ENCODE measurements at places on chromosomes 6 and 20.
A peak's percentile ranks its signal among the peaks of the same experiment; 100 is the strongest.

DNA sequence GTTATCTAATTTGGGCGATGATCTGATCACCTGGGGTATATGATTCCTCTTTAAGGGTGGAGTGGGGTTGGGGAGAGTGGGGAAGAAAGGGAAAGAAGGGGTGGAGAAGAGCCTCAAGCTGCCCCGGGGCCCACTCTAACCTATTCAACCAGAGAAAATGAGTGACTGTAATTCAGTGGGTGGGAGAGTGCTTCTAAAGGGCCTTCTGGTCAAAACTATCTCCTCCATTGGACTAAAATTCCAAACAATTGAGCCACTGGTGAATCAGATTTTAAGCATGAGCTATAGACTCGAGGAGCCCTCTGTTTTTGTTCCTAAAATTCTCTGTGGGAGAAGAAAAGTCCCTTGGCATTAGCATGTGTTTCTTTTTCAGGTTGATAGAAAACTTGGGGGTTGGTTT, 296.8 kb downstream of the CLIC5 start:
- no peak for DNase-seq

DNA sequence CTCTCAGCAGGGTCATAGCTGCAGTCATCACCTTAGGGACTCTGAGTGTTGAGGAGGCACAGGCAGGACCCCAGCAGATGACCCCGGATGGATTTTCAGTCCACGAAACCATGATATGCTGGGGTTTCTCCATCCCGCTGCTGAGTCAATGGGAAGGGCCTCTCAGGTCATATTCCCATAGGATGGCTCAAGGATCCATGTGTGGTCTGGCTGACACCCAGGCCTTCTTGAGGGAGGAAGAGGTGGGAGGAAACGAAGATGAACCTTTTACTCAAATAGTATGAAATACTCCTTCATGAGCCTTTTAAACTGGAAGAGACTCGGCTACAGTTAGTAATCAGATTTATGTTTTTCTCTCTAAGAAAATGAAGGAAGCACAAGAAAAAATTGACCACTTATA, 10.3 kb upstream of the RALY start:
- DNase-seq = no peak

GRCh38 chr6:105981002-105981887, 104.9 kb upstream of the PRDM1 start:
- no peak for DNase-seq

DNA sequence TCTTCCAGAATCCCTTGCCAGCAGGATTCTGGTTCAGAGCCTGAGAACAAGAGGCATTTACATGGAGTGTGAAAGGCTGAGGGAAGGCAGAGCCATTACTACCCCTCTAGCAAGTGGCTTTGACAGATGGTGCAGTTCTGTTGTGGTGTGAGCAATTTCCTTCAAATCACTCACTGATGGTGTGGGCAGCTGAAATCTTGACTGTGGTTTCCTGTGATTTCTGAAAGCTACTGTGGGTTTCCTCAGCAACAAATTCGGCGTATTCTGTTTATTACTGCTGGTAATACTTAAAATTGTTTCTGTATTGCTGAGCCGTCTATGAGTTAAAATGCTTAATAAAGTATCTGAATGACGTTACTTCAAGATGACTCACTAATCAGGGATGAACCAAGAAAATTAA, 181.5 kb upstream of the TCF21 start:
- DNase-seq = no peak

- no peak for DNase-seq
These were observed 28.1 kb downstream of the TOX2 start for GRCh38 chr20:43942667-43943285.

- DNase-seq = no peak
These were observed 9.2 kb upstream of the CGA start for GRCh38 chr6:87103977-87104601.

GRCh38 chr20:9140162-9140760, 71.4 kb downstream of the PLCB4 start:
- DNase-seq = no peak

DNA sequence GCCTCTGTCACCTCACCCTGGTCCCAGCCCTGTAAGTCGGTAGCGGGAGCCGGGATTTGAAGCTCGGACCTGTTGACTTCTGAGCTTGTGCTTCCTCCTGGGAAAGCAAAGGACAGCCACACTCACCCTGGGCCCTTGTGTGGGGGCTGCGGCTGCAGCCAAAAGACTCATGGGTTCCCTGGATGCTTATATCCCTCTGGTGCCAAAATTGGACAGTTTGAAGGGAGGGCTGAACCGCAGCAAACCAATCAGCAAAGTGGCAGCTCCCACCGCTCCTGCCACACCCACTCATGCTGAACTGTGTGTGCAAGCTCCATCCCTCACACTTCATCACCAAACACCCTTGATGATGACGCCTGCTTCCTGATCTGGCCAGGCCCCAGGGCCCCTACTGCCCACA, 3.9 kb upstream of the CCN5 start:
- no peak for DNase-seq

- no peak for DNase-seq
These were observed 166.3 kb downstream of the PHACTR1 start for GRCh38 chr6:12882761-12883290.

- no peak for DNase-seq
These were observed 181.3 kb upstream of the GMDS start for GRCh38 chr6:2426561-2427340.

DNA sequence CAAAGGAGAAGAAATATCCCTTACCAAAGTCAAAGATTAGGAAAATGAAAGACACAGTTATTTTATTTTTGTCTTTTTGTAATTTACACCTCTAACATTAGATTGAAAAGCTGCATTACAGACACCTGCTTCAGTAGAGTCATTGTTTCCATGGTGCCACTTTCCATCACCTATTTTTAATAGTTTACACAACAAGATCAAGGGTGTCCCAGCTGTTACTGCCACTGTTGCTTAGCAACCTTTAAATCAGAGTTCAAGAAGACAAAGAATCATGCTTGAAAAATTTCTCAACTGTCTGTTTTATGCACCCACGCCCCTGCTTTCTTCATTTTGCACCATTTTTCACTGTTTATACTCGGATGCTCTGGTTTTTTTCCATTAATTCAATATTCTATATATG, 668.2 kb upstream of the GJE1 start:
- no peak for DNase-seq

DNA sequence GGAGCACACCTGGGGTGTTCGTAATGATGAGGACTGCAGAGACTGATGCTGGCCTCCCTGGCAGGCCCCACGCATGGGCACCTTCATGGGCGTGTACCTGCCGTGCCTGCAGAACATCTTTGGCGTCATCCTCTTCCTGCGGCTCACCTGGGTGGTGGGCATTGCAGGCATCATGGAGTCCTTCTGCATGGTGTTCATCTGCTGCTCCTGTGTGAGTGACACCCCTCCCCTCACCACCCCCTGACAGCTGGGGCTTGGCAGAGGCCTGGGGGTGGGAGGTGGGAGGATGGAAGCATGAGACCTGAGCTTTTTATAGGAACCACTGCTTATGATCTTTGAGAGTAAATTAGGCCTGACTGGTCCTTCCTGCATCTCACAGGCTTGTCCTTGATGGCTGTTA, 6.7 kb downstream of the SLC12A5 start:
- DNase-seq = no peak

- DNase-seq = no peak
These were observed 326.5 kb downstream of the RNGTT start for GRCh38 chr6:88636871-88637270.

GRCh38 chr6:125307150-125307838, 5.5 kb upstream of the HDDC2 start:
- no peak for DNase-seq

DNA sequence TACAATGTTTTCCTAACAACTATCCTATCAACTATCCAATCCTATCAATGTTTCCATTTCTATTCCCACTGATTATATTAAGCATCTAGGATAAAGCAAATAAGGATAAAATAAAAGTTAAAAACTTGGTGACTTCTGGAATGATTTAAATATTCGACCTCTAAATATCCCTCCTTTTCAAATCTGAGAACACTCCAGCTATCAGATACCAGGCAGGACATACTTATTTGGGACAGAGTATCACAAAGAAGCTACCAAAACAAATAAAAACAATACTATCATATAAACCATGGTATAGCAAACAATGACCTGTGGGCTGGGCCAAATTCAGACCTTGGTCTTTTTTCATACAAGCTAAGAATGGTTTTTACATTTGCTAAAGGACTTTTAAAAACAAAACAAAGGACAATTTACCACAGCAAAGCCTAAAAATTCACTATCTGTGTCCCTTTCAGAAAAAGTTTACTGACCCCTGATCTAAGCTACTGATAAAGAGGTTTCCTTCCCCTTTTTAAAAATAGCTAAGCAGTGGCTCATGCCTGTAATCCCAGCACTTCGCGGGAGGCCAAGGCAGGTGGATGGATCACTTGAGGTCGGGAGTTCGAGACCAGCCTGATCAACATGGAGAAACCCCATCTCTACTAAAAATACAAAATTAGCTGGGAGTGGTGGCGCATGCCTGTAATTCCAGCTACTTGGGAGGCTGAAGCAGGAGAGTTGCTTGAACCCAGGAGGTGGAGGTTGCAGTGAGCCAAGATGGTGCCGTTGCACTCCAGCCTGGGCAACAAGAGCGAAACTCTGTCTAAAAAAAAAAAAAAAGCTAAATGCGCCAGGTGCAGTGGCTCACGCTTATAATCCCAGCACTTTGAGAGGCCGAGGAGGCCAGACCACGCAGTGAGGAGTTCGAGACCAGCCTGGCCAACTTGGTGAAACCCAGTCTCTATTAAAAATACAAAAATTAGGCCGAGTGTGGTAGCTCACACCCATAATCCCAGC, 6.0 kb downstream of the NUP153 start:
- no peak for DNase-seq

- DNase-seq = no peak
These were observed 350.4 kb downstream of the TENT5A start for GRCh38 chr6:81401970-81402690.

DNA sequence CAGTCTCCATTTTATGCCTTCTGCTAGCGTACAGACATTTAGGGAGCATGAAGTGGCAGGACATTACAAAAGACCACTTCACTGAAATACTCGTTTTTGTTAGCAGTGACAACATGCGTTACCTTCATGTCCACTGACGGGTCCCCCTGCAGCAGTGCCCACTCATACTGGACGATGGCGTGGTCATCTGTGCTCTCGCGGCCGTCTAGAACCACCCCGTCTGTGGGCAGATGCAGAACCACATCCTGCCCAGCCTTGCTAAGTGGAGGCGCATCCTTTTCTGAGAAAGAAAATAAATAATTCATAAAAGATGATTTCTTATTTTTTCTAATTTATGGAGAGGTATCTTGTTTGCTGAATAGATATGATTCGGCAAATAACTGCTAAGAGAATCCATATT, 11.3 kb downstream of the LRP11 start:
- DNase-seq = no peak

- DNase-seq = no peak
These were observed 1.9 kb upstream of the AP5S1 start for GRCh38 chr20:3818155-3819151.

- no peak for DNase-seq
These were observed 59.8 kb upstream of the MYL9 start for GRCh38 chr20:36481380-36482043.

DNA sequence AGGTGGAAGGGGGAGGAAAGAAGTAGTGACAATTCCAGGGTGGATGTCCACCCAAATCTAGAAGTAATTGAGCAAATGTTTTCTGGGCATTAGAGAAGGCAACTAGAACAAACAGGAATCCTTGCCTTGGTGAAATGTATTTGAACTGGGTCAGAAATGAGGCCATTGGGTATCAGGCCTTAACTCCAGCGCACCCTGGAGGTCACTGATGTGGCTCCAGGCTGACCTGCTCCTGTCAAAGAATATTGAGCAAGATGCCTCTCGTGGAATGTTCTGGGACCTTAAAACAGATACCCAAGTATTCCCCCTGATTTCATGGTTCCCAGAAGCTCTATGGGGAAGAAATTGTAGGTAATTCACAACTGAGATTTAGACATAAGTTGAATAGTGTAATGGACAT, 6.9 kb downstream of the HLA-DPB1 start:
- DNase-seq = no peak

DNA sequence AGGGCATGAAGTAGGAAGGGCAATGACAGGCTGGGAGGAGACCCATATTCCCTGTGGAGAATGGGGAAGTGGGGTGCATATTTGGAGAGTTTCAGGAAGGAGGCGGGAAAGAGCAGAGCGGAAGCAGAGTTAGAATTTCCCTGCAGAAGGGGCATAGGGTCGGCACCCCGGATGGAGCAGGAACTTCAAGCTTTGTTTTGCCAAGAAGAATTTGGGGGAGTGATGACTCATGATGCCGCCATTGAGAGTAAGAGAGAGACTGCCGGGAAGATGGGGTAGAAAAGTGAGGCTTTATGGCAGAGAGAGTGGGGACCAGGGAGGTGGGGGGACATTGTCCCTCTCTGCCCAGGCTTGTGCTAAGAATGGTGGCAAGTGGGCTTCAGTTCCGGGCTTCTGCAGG, 50.3 kb upstream of the EPB41L1 start:
- no peak for DNase-seq

DNA sequence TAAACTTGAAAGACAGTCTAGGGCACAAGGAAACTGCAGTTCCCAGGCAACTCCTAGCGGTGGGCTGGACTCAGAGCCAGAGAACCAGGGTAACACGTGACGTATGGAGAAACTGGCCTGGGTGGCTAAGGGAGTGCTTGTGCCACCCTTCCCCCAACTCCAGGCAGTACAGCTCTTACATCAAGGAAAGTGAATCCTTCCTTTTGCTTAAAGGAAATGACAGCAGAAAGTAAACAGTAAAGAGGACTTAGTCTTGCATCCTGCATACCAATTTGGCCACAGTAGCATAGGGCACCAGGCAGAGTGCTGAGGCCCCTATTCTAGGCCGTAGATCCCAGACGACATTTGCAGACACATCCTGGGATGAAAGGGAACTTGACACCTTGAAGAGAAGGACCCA, 322.8 kb downstream of the CD109 start:
- no peak for DNase-seq

- DNase-seq = peak; percentile 38
These were observed 16.1 kb downstream of the FGD2 start for GRCh38 chr6:37021356-37022129.

DNA sequence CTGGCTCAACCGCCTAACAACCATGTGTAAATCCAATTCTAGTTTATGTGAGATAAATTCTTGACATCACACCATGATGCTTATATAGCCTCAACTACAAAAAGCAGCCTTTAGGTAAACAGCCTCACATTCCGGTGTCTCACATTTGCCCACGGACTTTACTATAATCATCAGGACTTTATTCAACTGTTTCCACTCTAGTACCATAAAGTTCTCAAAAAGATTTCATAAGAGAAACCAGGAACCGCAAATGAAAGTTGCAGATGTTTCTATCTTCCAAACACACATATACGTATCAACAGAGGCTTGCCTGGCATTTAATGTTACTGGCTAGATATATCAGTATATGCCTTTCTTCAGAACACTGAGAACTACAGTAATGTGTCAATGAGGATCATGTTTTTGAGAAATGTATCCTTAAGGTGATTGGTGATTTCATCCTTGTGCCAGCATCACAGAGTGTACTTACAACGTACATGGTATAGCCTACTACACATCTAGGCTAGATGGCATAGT, 80.0 kb downstream of the EPB41L2 start:
- no peak for DNase-seq

GRCh38 chr6:154414021-154414813, 57.6 kb upstream of the IPCEF1 start:
- DNase-seq = no peak

All from stimulated activated CD4-positive, alpha-beta T cell treated with anti-CD3 and anti-CD28 coated beads, Interleukin-1b, Interleukin-23, amount 100 ng/mL, for 1 hour (primary cell).